ENCODE measurements at places on chromosomes 3 and 15.

GRCh38 chr3:16813336-16813735 is 71.4 kb upstream of the PLCL2 start:
- no peak for DNase-seq

DNA sequence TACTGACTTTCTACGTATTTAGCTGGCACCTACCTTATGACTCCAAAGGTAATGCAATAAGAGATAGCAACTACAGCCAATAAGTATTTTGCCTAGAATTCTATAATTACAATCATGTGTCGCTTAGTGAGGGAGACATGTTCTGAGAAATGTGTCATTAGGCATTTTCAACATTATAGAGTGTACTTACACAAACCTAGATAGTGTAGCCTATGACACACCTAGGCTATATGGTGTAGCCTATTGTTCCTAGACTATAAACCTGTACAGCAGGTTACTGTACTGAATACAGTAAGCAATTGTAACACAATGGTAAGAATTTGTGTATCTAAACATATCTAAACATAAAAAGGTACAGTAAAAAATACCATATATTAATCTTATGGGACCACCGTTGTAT is 363.4 kb upstream of the DPH6 start:
- DNase-seq = no peak

DNA sequence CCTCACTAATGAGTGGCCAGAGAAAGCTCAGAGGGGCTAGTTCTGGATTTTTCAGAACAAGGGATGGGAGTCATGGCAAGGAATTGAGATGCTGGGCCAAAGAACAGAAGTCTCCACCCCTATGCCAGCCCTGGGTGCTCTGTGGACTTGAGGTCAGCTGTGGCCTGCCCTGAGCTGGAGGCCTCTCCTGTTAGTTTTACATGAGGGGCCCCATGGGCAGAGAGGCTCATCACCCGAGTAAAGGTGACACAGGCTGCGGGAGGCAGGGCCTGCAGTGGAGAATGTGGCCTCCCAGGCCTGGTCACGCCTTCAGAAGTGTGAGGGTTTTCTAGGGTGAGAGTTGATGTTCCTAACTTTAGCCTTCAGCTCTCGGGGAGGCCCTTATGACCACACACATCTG is 44.9 kb downstream of the ABHD5 start:
- DNase-seq = no peak

- no peak for DNase-seq
Observed at GRCh38 chr3:114650808-114651207, 357.0 kb downstream of the TIGIT start.

DNA sequence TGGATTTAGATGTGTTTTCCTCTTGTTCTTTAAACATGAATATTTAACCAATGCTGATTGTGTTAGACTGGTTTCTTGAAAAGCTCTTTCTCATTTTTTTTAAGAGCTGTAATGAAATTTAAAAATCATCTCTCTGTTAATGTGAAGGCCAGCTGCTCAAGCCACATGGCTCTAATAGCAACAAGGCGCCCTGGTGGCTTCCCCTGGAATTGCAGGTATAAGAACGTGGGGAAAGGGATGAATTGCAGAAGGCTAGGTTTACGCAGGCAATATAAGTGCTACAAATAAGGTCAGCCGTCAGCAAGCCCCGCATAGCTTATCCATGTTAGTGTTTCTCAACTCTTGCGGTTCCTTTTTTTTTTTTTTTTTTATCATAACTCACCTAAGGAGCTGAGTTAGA is 108.5 kb downstream of the SAMMSON start:
- no peak for DNase-seq

GRCh38 chr15:89768071-89768500 is 8.0 kb upstream of the MESP2 start:
- peak; percentile 34 for DNase-seq

GRCh38 chr15:78536134-78536533 is 4.1 kb upstream of the PSMA4 start:
- DNase-seq = no peak

GRCh38 chr3:58021072-58021959 is 13.1 kb downstream of the FLNB start:
- DNase-seq = no peak

DNA sequence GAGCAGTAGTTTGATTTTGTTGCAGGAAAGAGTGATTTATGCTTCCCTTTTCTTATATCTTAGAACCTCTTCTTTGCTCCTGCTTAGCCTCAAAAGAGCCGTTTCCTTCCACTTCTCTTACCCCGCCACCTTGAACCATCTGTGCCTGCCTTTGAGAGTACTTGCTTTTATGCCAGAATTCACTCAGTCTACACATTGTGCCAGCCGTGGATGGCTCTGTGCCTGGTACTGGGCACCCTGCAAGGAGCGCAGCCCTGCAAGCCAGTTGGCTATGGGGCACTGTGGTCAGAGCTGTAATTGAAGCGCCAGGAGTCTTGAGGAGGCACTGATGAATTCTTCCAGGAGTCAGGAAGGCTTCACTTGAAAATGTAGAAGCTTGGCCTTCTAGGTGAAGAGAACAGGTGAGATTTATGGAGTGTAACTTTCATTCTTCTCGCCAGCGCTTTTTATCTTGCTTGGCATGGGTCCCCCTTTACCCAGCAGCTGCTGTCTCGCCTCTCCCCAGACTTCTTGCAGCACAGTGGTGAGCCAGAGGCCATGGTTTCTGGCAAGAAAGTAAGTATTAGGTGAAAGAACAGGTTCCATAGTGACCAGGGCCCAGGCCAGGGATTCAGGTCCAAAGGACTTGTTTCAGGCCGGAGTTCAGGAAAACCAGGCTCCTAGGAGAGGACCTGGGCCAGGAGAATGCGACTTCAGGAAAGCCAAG is 4.9 kb downstream of the TMED3 start:
- no peak for DNase-seq

GRCh38 chr3:158770741-158771350 is 31.0 kb upstream of the MFSD1 start:
- no peak for DNase-seq

- DNase-seq = no peak
Observed at GRCh38 chr3:192904632-192905289, 12.9 kb downstream of the MB21D2 start.

DNA sequence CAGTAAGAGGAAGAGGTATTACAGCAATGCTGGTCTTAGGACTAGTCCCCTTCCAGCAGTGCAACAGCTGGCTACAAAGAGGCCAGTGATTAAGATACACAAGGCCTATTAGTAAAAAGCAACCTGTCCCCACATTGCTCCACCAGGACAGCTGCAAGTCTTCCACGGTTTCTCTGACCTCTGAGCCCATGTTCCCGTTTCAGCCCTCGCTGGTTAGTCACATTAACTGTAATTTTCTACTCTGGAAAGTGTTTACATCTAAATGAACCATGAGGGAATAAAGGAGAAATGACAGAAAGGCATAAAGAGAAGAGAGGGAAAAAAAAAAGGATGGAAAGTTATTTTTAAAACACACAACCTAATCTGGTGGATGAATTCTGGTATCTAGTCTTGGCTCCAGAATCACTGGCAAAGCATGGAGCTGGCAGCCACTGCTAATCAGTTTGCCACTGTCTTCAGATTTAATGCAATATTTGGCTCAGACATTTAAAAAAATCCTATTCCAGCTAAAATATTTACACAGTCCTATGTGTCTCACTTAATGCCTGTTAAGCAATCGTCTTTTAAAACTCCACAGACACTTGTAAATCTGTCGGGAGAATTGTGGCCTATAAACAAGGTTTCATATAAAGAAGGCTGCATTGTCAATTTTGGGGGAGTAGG is 154.9 kb downstream of the GREM1 start:
- DNase-seq = no peak

- no peak for DNase-seq
Observed at GRCh38 chr15:74375303-74375693, 7.9 kb upstream of the CYP11A1 start.

DNA sequence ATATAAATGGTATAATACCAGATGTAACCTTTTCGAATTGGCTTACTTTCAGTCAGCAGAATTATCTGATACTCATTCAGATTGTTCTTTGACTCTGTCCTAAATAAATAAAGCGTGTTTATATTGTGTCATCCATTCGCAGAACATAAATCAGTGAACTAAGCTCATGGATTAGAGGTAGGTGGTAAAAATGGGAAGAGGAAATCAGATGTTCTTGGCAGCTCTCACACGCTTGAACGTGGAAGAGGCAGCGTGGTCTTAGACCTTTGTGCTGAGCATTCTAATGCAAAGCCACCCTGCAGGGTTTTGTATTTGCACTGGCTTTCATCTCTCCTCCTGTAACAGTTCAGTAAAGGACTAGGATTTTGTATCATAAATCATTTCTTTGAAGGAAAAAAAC is 441.4 kb downstream of the GABRG3 start:
- no peak for DNase-seq

DNA sequence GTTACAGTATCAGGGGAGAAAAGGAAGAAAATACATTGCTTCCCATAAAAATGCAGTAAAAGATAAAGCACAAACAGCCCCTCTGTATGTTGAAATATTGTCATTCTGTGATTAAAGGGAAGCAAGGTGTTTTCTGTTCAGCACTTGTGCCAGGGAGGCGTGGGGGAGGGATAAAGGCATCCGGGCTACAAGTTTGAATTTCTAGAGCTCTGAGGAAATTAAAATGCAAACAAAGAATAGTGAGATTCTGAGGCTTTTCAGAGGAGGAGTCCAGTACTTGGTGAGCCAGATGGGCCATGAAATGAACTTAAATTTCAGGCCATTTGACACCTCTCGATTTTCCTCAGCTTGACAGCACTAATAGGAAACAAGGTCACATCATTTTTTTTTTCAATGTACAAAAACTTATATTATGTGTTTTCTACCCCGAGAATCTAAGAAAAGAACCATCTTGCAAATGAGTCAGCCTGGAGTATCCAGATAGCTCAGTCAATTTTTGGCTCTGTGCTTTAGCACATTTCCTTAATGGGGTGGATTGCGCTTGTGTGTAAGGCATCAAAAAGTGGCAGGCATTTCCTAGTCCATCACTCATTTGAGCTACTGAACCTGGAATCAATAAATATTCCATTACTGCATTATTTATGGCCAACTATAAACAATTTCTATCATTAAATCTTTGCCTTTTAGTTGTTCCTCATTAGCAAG is 640.8 kb upstream of the TBL1XR1 start:
- no peak for DNase-seq

DNA sequence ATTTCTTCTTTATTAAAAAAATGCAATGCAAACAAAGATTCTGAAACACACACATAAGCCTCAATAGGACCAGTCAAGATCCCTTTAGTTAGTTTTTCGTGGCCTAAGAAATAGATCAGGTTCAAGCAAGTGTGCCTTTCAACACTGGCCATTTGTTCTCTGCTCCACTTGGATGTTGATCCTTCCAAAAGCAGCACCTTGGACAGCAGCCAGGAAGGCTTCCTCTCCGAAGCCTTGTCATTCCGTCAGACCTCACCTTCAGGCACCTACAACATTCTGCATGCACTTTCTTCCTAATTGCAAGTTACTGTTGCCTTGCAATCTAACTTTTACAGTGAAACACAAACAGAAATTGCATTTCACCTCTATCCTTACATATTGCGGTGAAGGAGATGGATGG is 155.9 kb upstream of the FEZF2 start:
- DNase-seq = no peak

DNA sequence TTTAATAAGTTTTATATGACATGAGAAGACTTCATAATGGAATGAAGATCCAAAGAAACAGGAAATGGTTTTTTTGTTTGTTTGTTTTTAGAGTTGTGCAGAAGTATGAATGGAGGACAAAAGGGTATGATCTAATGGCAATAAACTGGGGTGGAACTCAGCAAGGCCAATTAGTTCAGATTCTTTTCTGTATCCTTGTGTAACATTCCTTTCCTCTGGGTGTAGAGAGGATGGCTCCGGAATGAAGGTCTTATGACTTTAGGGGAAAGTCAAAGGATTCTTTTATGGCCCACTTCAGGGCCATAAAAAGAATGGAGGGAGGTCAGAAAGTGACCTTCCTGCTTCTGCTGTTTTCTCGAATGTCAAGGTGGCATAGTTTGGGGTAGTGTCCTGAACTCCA is 152.6 kb downstream of the DPH6 start:
- DNase-seq = peak; percentile 18

GRCh38 chr3:4588466-4588865 is 95.3 kb downstream of the ITPR1 start:
- DNase-seq = peak; percentile 27

DNA sequence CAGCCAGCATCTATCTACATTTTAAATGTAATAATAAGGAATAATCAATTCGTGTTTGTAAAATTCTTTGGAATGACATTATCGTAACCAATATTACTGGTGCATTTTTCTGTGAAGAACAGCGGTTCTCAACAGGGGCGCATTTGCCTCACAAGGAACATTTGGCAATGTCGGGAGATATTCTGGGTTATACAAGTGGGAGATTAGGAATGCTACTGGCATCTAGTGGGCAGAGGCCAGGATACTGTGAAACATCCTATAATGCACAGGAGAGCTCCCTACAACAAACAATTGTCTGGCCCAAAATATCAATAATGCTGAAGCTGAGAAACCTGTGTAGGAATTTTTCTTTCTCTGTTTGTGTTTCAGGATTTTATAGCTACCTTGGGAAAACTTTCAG is 25.0 kb downstream of the ACP3 start:
- no peak for DNase-seq

DNA sequence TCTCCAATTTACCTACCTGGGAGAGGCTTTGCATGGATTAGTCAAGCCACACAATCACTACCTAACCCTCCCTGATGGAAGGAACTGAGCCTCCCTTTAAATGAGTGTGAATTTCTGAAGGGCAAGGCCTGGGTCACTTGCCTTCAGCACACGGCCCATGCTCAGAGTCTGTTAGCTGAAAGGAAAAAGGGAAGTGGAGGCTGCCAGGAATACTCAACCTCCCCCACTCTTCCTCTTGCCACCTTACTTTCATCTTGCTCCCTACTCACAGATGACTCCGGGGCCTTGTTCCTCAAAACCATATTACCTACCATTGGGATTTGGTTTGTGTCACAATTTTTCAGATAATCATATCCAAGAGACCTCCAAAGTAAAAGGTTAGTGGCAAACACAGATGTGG is 220.0 kb downstream of the ABHD5 start:
- DNase-seq = no peak

DNA sequence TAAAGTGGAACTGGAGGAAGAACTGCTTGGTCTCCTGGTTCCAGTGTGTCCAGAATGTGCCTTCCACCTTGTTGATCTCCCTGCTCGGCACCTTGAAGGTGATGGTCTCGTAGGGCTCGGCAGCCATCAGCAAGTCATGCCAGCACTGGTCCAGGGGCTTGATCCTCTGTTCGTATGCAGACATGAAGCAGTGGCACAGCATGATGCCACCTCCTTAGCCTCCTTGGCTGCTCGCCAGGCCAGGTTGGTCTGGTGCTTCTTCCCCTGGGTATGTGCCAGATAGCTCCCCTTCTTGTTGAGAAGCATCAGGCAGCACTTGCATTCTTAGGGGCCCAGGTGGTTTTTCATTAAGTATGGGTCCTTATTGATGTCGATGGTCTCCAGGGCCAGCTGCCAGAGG is 17.8 kb upstream of the TXNRD3 start:
- no peak for DNase-seq

Measured in GM04504 (cell line).